ENCODE measurements at places on chromosomes 4 and X. TPM values are rescaled to one million over a fixed set of nuclear protein-coding genes. Genes with fewer than 3 reads are reported as not detected.

DNA sequence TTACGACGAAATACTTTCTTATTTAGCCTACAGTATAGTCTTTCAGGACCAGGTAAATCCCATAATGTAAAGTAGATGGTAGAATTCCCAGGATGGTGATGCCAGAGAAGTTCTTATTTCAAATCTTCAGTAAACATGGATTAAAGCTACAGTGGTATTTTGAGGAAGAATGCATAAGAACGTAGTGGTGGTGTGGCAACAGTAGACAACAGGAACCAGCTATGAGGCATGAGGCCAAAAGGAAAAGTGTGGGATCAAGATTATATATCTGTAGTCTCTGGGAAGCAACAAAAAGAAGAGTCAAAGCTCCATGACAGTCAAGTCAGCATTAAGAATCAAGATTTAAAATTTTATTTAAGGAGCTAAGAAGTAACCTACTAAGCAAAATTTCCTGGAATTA lies 60.2 kb downstream of the METTL14 start:
- H3K4me3 ChIP-seq = no peak overlapping the region
- peak; percentile 75 for DNase-seq
- peaks cover 28% of the 10 kb centered on the region for H3K4me1 ChIP-seq
- H3K27ac ChIP-seq = peak overlapping the region; percentile 59

DNA sequence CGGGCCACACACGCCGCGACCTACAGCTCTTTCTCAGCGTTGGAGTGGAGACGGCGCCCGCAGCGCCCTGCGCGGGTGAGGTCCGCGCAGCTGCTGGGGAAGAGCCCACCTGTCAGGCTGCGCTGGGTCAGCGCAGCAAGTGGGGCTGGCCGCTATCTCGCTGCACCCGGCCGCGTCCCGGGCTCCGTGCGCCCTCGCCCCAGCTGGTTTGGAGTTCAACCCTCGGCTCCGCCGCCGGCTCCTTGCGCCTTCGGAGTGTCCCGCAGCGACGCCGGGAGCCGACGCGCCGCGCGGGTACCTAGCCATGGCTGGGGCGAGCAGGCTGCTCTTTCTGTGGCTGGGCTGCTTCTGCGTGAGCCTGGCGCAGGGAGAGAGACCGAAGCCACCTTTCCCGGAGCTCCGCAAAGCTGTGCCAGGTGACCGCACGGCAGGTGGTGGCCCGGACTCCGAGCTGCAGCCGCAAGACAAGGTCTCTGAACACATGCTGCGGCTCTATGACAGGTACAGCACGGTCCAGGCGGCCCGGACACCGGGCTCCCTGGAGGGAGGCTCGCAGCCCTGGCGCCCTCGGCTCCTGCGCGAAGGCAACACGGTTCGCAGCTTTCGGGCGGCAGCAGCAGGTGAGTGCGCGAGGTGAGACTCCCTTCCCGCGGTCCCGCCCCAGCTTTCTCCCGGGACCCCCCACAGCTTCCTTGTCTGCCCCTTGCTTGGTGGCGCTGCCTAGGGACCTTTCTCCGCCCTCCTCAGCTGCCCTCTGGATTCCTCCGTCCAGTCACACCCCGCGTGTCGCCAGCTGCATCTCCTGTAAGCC lies 678 bp downstream of the BMP3 start:
- no peak for DNase-seq
- H3K4me1 ChIP-seq = peaks cover 6% of the 10 kb centered on the region
- peak overlapping the region; percentile 40 for H3K4me3 ChIP-seq
- no peaks in the 10 kb centered on the region for H3K36me3 ChIP-seq
- H3K27me3 ChIP-seq = peaks cover 98% of the 10 kb centered on the region
- H3K27ac ChIP-seq = no peak overlapping the region

DNA sequence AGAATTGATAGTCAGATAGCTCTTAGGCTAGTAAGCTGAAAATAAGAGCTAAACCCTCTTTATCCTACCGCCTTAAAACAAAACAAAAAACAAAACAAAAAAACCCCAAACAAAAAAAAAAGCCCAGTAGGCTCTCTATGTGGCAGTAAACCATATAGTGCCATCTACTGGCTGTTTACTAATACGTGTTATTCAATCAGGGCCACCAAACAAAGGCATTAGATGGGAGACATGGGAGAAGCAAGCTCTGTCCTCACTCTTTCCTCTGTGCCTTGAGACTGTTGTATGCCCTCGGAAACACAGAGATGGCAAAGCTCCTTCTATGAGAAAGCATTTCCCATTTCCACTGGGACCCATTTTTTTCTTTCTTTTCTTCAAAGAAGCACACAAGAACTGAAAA lies 148.8 kb upstream of the MID1 start:
- H3K27ac ChIP-seq = peak overlapping the region; percentile 49
- peak; percentile 55 for DNase-seq
- no peaks in the 10 kb centered on the region for H3K36me3 ChIP-seq
- no peak overlapping the region for H3K4me3 ChIP-seq

- no peaks in the 10 kb centered on the region for H3K27me3 ChIP-seq
- H3K4me1 ChIP-seq = no peaks in the 10 kb centered on the region
- no peaks in the 10 kb centered on the region for H3K36me3 ChIP-seq
- no peak overlapping the region for H3K4me3 ChIP-seq
- no peak overlapping the region for H3K27ac ChIP-seq
Measured at GRCh38 chrX:149456476-149457245, 48.4 kb downstream of the IDS start.

GRCh38 chrX:118807151-118808017 lies 16.2 kb upstream of the ZCCHC12 start:
- no peak overlapping the region for H3K4me3 ChIP-seq
- H3K27ac ChIP-seq = no peak overlapping the region
- no peaks in the 10 kb centered on the region for H3K4me1 ChIP-seq
- H3K27me3 ChIP-seq = no peaks in the 10 kb centered on the region
- no peaks in the 10 kb centered on the region for H3K36me3 ChIP-seq
- DNase-seq = peak; percentile 52

GRCh38 chr4:185192059-185192458 lies 11.7 kb downstream of the CFAP97 start:
- H3K27me3 ChIP-seq = no peaks in the 10 kb centered on the region
- H3K27ac ChIP-seq = no peak overlapping the region
- no peak for DNase-seq
- no peak overlapping the region for H3K4me3 ChIP-seq

DNA sequence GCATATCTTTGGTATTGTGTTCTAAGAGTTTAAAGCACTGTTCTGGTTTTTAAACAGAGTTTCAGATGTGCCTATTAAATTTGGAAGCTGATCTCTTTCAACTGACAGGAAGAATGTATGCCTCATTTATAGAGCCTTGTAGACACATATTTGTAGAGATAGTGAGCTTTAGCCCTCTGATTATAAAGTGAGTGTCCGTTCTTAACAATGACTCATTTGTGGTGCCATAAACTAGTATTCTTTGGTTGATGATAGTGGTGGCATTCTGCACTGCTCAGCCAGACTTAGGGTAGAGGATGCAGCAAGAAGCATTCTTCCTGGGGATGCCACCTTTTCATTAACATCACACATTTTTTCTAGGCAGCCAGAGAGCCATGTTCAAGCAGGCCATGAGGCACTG lies 121.7 kb downstream of the TLL1 start:
- no peaks in the 10 kb centered on the region for H3K4me1 ChIP-seq
- no peaks in the 10 kb centered on the region for H3K36me3 ChIP-seq
- no peak overlapping the region for H3K27ac ChIP-seq

GRCh38 chr4:47837908-47838294 lies at the start of gene CORIN:
TSS of gene CORIN (minus strand) at chr4:47838067. CDS start at chr4:47837949, 118 bp downstream.
- H3K36me3 ChIP-seq = no peaks in the 10 kb centered on the region
- peak within 1 kb of the TSS; percentile 92 for H3K27ac ChIP-seq
- no peak for DNase-seq
- no peaks in the 10 kb centered on the region for H3K27me3 ChIP-seq

DNA sequence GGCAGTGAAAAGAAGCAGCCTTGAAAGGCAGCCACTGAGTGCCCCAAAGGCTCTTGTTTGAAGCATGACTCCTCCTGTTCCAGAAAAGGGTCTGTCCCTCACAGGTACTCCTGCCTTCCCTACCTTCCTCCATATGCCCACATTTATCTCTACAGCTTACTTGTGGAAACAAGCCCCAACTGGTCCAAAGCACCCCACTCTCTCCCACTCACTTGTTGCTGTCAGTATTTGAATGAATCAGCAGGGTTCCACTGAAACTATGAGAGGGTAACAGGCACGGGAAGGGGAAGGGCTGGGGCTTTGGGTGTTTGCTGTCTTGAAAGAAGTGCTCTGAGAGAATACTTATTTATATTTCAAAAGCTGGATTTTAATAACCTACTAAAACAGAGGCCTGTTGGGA lies 34.9 kb downstream of the GPR143 start:
- no peaks in the 10 kb centered on the region for H3K27me3 ChIP-seq
- no peak for DNase-seq
- H3K4me1 ChIP-seq = no peaks in the 10 kb centered on the region

DNA sequence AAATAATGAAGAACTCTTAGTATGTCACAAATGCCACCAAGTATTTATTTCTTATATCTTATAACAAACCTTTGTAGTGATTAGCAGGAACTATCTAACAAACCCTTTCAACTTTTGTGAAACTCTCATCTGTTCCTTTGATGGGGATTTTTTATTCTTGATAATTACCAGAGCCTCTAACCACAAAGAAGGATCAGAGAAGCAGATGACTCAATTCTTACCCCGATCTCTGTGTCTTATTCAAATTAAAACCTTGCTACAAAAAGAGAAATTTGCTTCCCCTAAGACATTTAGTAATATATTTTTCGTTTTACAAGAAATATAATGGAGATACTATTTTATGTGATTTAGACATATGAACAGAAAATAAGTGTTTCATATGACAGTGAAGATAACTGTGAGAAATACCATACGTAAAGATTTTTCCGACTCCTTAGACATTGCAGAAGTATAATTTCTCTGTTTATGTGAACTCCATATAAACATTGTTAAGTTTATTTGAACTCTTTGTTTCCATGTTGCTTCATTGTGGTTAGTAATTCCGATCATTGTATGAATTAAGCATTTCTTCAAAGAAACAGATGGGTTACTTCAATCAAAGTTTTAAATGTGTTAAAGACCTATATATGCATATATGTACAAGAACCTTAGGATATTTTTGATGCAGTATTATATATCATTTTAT lies 205.4 kb downstream of the CFAP299 start:
- no peaks in the 10 kb centered on the region for H3K36me3 ChIP-seq
- no peaks in the 10 kb centered on the region for H3K4me1 ChIP-seq
- DNase-seq = no peak
- no peak overlapping the region for H3K27ac ChIP-seq
- no peak overlapping the region for H3K4me3 ChIP-seq

DNA sequence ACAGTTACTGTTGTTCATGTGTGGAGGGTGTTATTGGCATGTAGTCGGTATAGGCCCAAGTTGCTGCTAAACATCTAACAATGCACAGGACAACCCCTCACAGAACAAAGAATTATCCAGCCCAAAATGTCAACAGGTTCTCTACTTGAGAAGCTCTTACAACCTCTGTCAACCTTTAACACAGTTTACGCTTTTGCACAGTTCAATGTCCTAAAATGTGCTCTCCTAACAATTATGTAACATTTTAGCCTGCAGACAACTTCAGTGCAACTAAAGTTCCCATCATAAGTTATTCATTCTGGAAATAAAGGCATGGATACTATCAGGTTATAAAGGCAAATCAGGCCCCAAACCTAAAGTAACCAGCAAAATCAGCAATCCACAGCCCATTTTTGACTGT lies 66.2 kb downstream of the ASB9 start:
- DNase-seq = no peak
- no peaks in the 10 kb centered on the region for H3K4me1 ChIP-seq
- no peaks in the 10 kb centered on the region for H3K27me3 ChIP-seq

DNA sequence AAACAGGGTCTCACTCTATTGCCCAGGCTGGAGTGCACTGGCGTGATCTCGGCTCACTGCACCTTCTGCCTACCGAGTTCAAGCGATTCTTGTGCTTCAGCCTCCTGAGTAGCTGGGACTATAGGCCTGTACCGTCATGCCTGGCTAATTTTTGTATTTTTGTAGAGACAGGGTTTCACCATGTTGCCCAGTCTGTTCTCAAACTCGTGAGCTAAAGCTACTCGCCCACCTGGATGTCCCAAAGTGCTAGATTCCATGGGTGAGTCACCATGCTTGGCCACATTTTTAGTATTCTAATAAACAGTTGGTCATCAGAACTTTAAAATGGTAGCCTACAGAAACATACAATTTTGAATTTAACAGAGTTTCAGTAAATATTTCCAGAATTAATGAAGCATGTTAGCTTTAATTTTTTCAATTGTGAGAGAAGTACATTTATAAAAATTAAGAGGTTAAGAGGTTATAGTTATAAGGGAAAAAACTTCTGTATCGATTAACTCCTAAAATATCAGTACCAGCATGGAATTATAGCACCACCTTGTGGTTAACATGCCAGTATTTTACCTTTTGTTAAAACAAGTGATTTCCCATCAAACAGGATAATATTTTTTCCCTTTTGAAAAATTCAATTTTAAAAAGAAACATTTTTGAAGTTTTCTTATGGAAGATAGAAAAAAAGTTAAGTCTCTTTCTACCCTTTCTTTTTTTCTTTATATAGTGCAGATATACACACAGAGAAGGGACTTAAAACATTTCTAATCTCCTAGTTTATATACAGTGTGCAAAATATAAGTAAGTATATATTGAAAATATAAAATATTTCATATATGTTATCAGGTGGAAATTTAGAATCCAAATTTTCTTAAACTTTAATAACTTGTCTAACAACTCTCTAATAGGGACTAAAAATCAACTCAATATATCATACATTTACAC lies 35.4 kb downstream of the CEP44 start:
- peak; percentile 45 for DNase-seq
- H3K4me3 ChIP-seq = no peak overlapping the region
- H3K36me3 ChIP-seq = peaks cover 4% of the 10 kb centered on the region

- H3K27ac ChIP-seq = no peak overlapping the region
- no peaks in the 10 kb centered on the region for H3K4me1 ChIP-seq
- no peak for DNase-seq
Measured at GRCh38 chrX:56795309-56795868, 66.3 kb downstream of the NBDY start.

- peak overlapping the region; percentile 99 for H3K27ac ChIP-seq
- DNase-seq = no peak
- peak overlapping the region; percentile 10 for H3K4me3 ChIP-seq
- H3K36me3 ChIP-seq = peaks cover 5% of the 10 kb centered on the region
- H3K4me1 ChIP-seq = peaks cover 81% of the 10 kb centered on the region
- H3K27me3 ChIP-seq = no peaks in the 10 kb centered on the region
Measured at GRCh38 chr4:155672342-155672741, 5.7 kb downstream of the GUCY1A1 start.

GRCh38 chrX:53356186-53356585 lies 66.3 kb downstream of the SMC1A start:
- H3K4me3 ChIP-seq = no peak overlapping the region
- no peaks in the 10 kb centered on the region for H3K36me3 ChIP-seq
- no peak overlapping the region for H3K27ac ChIP-seq
- no peaks in the 10 kb centered on the region for H3K27me3 ChIP-seq

The DNASE1L1 gene
- 40.4 TPM for total RNA-seq

The PARM1 gene
- 11.3 TPM for total RNA-seq

The IL2 gene
- total RNA-seq = not detected

The MAGEB2 gene
- total RNA-seq = not detected

The SMARCA5 gene
- total RNA-seq = 43.8 TPM

The DUSP21 gene
- total RNA-seq = not detected

The PDE5A gene
- 1.1 TPM for total RNA-seq

The POLN gene
- total RNA-seq = 5.2 TPM

The OTC gene
- not detected for total RNA-seq

The PSAPL1 gene
- 4.4 TPM for total RNA-seq

The RS1 gene
- total RNA-seq = not detected

The PPID gene
- 36.0 TPM for total RNA-seq
